ENCODE measurements at places on chromosomes 3 and 15. TPM values are rescaled to one million over a fixed set of nuclear protein-coding genes. Genes with fewer than 3 reads are reported as not detected.
A peak's percentile ranks its signal among the peaks of the same experiment; 100 is the strongest.

DNA sequence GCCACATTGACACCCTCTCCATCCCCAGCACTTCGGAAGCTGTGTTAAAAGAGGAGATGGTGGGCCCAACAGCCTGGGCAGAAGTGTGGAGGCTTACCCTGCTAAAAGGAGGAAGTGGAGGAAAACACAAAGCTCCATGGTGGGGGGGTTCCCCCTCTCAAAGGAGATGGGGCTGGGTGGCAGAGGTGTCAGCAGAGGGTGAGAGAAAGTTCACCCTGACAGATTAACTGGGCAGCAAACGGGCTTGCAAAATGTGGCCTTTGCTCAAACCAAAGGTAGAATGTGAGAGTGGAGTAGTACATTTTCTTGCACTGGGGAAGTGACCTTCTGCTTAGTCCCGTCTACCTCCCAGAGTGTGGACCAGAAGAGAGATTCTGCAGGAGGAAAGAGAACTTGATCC is 44.7 kb downstream of the MYO1E start:
- DNase-seq = no peak

GRCh38 chr3:40181182-40181581 is 128.3 kb upstream of the EIF1B start:
- DNase-seq = no peak

Gene MOBP
- total RNA-seq = 3.8 TPM

Gene GALNT15
- 54.4 TPM for total RNA-seq

Gene PCYT1A
- 63.8 TPM for total RNA-seq

Gene ST3GAL6
- total RNA-seq = 25.1 TPM

Gene ACAD11
- 39.2 TPM for total RNA-seq

GRCh38 chr3:127673191-127674100 is 694 bp downstream of the ABTB1 start:
- DNase-seq = peak; percentile 80

GRCh38 chr3:55487381-55488241 is 505 bp upstream of the WNT5A start:
- peak; percentile 58 for DNase-seq

- no peak for DNase-seq
Measured at GRCh38 chr15:62929000-62929357, 113.6 kb upstream of the TPM1 start.

DNA sequence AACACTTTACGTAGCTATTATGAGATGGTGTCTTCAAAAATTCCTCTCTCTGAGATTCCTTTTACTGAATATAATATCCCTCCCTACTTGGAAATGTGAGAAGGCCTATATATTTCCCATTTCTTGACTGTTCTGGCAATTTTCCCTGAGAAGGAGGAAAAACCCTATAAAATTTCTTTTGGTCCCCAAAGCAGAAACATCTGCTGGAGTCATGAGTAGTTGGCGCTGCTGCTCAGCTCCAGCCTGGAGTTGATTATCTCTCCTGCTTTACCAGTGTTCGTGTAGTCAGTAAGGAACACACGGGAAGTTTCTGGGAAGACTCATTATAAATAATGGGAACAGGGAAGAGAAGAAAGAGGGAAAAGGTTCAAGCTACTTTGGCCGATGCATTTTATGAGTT is 680.1 kb downstream of the EPHA3 start:
- no peak for DNase-seq

DNA sequence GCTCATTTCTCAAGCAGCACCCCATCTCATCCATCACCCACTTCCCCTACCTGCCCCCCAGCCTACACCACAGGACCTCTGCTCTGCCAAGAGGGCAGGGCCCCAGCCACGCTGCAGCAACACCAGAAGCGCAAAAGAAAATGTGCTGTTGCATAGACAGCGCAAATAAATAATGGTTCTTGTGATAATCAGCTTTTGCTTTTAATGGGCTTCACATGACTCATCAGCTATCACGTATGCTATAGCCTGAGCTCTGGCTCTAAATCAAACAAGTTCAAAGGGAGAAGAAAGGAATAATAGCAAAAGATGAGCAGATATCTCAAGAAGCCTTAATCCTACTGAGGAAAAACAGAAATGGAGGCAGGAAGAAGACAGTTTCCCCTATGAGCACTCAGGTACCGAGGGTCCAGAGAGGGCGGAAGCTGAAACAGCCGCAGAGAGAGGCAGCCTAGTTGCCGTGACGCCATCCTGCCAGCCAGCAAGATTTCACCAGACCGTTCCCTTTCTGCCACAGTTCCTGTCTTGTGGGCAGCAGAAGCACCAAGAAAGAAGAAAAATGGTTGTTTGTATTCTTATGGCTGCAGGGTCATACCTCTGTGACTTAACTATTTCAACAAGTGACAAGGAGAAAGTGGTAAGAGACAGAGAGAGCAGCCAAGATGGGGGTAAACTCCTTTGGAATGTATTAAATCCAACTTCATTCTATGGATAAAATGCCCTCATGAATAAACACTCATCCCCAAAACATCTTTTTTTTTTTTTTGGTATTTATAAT is 22.0 kb downstream of the RAB27A start:
- no peak for DNase-seq

Gene HTR3E
- not detected for total RNA-seq

- no peak for DNase-seq
Measured at GRCh38 chr3:197820550-197821335, 29.7 kb downstream of the LRCH3 start.

DNA sequence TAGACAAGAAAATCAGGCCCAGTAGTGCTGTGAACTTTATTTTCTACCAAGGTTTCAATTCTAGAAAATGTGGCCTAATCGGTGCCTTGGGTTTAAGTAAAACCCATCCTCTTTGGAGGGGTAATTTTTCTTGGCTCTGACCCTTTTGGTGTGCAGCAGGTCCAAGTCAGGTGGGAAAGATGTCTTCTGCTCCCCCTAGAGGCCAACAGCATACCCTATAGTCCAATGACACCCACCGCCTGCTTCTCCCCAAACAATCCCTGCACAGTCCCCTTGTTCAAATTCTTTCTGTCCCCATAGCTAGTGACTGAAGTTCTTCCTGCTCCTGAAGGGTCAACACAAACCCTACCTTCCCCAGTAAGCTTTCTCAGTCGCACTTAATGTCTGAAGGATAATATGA is 261.8 kb upstream of the GOLGA6L4 start:
- no peak for DNase-seq

Gene SLC22A14
- 0.13 TPM for total RNA-seq

Gene TSC22D2
- total RNA-seq = 30.6 TPM

DNA sequence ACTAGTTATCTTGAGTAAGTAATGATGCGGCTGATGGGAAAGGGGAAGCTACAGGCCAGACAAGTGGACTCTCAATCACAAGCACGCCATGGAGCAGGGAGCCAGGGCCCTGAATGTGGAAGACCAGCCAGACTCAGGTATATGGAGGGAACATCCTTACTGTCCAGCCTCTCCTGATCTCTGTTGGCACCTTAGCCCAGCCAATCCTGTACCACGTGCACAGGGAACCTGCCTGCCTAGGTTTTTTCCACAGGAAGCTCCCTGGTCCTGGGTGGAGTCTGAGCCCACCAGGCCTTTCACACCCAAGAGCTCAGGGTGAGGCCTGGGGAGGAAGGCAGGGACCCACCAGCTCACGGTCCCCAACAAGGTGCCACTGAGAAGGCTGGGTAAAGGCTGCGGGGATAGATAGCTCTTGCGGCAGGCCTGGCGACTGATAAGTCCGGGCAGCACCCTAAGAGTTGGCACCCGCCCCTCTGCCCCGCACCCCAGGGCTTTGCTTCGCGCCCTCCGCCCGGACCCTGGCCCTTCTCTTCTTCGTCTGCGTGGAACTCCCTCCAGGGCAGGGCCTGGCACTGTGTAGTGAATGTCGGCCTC is 933 bp upstream of the APEH start:
- no peak for DNase-seq

DNA sequence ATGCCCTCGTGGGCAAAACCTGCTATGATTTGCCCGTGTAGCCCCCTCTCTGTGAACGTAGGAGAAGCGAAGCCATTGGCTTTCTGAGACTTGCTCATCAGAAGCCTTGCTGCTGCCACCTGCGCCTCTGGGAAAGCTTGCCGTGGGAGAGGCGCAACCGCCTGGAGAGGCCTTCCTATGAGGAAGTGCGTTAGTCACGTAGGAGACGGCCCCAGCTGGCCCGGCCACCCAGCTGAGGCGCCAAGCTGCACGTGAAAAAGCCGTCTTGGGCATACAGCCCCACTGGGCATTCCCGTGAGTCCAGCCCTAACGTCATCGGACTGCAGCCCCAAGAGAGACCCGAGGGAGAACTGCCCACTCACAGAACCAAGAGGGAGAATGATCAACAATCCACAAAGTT is 49.1 kb upstream of the TJP1 start:
- no peak for DNase-seq

- no peak for DNase-seq
Measured at GRCh38 chr15:23518104-23518503, 47.4 kb upstream of the MKRN3 start.

DNA sequence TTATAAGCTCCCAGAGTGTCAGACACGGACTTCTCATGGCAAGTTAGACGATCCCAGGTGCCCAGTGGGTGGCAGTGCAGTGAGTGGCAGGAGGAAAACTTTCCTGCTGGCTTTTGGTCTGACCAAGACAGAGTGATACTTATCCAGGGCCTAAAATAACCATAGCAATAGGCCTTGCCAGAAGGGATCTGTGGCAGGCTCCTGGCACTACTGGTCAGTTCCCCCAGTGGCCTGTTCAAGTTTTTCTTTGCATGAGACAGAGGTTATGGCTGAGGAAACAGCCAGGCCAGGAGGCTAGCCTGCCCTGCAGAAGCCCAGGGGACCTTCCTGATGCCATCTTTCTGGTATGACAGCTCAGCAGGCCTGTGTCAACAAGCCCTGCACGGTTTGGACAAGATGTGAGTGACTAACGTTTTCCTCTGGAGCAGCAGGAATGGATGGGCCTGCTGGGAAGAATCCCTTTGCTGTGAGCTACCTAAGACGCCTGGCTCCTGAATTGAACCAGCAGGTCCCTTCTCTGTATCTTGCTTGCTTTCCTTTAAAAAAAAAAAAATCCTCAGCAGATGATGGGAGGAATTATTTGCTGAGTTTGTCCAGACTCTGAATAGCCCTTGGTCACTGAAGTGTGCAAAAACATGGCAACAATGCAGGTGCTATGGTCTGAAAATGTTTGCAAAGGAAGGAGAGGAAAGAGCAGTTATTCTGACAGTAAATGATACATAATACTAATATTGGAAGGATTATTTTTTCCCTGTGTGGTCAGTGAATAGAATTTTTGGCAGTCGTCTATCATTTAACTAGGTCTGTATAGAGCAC is 18.0 kb downstream of the SCG5 start:
- DNase-seq = no peak

Gene GATM
- total RNA-seq = 288 TPM

DNA sequence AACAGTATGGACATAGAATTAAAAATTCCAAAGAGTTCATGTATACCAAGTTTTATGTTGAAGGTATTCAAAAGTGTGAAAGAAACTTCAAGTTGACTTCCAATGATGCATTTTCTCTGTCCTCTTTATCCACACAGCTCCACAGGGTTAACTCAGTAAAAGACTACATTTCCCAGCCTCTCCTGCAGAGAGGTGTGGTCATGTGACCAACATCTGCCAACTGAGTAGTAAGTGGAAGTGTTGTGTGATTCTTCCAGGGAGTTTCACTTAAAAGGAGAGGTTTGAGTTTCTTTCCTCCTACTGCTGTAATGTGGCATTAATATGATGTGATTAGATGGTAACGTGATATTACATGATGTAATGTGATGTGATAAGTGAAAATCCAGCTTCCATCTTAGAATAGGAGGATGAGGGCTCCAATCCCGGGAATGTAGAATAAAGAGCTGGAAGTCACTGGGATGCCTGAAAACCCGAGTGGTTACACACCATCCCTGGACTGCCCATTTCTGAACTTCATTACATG is 280.6 kb downstream of the ARRDC4 start:
- DNase-seq = no peak

Gene HIGD2B
- total RNA-seq = not detected

GRCh38 chr15:87985451-87985850 is 271.1 kb downstream of the NTRK3 start:
- DNase-seq = no peak

DNA sequence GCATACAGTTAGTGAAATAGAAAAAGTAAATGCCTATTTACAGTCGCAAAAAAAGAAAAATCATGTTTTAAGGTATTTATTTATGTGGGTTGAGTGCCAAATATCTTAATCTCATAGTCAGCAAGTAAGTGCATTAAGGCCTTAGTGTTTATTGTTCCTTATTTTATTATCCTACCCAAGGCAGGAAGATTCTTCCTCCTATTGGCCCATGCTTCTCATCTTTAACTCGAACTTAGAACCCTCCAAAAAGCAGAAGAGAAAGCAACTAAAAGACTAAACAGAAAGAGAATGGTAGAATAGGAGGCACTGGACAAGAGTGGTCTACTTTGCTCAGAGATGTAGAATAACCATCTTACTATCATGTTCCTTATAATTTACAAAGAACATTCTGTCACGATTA is 7.5 kb downstream of the RFX7 start:
- no peak for DNase-seq

GRCh38 chr3:10116138-10116460 is 624 bp downstream of the BRK1 start:
- no peak for DNase-seq
